Stimulated activated CD4-positive, alpha-beta T cell treated with anti-CD3 and anti-CD28 coated beads, Interleukin-1b, Interleukin-23, amount 100 ng/mL, for 4 hours (primary cell): ENCODE measurements at places on chromosomes 12 and 14.

DNA sequence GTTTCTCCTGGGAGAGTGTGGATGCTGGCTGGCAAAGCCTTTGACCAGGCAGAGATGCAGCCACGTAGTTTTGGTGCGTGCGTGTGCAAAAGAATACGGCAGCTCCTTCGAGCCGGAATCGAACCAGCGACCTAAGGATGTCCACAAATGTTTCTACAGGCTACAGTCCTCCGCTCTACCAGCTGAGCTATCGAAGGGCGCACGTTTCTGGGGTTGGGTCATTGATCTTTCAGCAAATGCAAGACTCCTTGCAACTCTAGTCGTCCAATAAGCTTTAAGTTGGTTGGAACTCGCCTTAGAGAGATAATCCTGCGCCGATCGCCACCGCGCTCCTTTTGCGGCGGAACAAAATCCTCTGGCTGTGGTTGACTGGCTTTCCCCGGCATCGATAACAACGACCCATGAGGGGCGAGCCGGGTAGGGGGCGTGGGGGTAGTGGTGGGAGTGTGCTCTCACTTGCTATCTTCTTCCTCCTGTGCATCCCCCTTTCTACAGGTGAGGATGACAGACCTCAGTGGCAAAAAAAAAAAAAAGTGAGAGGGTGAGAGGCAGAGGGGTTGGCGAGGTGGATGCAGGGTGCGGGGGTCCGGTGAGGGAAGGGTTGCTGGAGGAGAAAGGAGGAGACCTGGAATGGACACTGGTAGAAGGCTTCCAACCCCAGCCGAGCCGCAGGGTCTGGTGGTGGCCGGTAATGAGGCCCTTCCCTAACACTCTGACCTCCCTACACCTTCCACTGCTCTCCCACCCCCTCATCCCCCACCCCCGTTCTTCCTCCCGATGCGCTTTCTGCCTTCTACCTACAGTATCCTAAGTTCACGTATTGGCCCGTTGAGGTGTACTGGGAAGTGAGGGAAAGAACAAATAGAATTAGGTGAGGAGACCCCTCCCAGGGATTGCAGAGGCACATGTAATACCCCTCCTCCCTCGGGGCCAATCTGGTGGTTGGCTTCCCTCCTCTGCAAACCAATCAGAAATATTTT is 11.8 kb upstream of the OR6S1 start:
- DNase-seq = no peak

DNA sequence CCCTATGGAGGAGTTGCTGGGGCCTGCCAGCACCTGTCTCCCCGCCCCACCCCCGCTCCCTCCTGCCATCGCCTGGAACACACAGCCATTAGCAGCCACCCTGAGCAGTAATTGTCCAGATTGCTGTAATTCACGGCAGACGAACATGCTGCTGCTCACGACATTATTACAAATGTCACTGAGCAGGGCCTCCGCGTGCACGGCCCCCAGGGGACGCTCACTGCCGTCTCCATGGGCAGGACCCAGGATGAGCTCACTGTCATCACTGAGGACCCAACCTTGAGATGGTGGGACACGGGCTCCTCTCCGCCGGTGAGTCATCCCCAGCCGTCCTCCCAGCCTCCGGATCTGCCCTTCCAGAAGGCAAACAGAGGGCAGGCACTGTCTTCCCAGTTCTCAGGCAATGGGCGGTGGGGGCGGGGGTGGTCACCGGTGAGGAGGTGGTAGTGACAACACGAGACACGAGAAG is 100.4 kb downstream of the RFLNA start:
- DNase-seq = no peak

- DNase-seq = no peak
Observed at GRCh38 chr14:59753512-59753911, 117.1 kb downstream of the RTN1 start.

- no peak for DNase-seq
Observed at GRCh38 chr12:116964054-116965050, 53.6 kb downstream of the FBXW8 start.

GRCh38 chr12:5171701-5172100 is 128.0 kb downstream of the KCNA5 start:
- no peak for DNase-seq

- no peak for DNase-seq
Observed at GRCh38 chr12:14072987-14073386, 91.6 kb upstream of the GRIN2B start.

- no peak for DNase-seq
Observed at GRCh38 chr12:19811922-19812321, 372.6 kb downstream of the AEBP2 start.

GRCh38 chr14:102140750-102141145 is 1.1 kb downstream of the WDR20 start:
- DNase-seq = no peak

- DNase-seq = no peak
Observed at GRCh38 chr14:64758025-64758521, 53.8 kb downstream of the PLEKHG3 start.

- no peak for DNase-seq
Observed at GRCh38 chr12:7175493-7175892, 14.0 kb upstream of the PEX5 start.

- no peak for DNase-seq
Observed at GRCh38 chr12:58089588-58089987, 148.2 kb downstream of the ATP23 start.

GRCh38 chr14:29216268-29217232 is 450.0 kb downstream of the FOXG1 start:
- DNase-seq = no peak

GRCh38 chr12:25810683-25811082 is 147.8 kb upstream of the RASSF8 start:
- no peak for DNase-seq

- no peak for DNase-seq
Observed at GRCh38 chr14:42490536-42490935, 883.9 kb downstream of the LRFN5 start.

DNA sequence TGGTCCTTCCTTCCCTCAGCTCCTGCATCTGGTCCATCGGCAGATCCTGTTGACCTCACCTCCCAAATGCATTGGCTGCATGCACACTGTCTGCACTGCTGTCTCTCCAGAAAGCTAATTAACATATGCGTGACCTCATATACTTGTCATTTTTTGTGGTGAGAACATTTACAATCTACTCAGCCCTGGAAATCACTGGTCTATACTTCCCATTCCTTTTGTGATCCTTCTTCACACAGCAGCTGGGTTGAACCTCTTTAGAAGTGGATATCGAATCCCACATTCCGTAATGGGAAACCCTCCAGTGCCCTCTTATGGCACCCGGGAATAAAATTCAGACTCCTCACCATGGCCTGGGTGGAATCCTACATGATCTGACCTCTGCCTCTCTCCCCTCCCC is 45.0 kb downstream of the SMOC1 start:
- DNase-seq = no peak

- no peak for DNase-seq
Observed at GRCh38 chr12:94644141-94644979, 6.0 kb downstream of the TMCC3 start.

DNA sequence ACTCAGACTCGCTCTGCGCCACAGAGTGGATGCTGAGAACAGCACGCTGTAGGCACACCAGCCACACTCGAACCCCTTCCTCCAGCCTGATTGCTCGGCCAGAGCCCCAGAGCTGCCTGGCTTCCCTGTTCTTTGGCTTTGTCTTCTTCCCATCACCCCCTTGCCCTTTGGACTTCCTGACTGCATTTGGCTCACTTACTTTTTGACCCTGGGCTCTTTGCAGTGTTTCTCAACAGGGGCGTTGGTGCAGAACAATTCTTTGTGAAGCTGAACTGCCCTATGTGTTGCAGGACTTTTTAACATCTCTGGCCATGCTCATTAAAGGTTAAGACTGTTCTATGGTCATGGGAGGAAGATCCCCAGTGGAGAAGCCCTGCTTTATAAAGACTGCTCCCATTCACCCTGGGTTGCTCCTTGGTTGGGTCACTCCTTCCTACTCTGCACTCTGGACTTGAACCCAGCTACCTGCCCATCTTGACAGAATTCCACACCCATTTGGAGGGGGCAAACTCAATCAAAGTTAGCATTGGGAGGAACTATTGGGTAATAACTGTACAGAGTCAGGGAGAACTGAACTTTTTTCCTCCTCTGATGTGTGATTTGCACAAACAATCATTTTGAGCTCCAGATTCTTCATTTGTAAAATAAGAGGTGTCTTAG is 127.7 kb upstream of the PLEKHG7 start:
- no peak for DNase-seq

DNA sequence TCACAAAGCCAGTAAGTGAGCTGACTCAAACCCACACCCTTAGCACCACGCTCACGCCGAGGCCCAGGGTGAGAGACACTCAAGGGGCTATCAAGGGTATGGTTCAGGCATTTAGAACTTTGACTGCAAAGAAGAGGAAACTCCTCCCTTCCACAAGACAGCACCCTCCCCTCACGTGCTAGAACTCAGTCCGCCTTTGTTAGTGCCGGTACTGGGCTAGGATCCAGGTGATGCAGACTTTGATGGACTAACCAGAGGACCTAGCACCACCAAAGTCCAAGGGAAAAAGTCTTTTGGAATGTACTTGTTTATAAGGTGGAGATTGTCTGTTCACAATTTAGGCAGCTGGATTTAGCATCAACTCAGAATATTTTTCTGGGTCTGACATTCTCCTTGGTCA is 33.7 kb downstream of the VWF start:
- DNase-seq = no peak

DNA sequence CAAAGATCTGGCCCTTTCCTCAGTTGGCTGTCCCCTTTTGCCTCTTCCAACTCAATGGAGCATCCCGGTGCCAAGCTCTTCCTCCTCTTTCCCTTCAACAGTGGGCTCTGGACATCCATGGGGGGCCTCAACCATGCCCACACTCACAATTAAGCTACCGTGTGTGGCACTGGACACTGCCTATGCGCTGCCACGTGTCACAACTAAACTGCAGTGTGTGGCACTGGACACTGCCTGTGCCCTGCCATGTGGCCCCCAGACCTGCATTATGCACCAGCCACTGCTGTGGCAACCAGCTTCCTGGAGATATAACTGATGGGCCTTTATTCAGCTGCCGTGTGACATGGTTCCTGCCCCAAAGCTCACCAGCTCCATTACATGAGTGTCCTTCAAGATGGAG is 179.1 kb downstream of the KCNA5 start:
- DNase-seq = no peak

DNA sequence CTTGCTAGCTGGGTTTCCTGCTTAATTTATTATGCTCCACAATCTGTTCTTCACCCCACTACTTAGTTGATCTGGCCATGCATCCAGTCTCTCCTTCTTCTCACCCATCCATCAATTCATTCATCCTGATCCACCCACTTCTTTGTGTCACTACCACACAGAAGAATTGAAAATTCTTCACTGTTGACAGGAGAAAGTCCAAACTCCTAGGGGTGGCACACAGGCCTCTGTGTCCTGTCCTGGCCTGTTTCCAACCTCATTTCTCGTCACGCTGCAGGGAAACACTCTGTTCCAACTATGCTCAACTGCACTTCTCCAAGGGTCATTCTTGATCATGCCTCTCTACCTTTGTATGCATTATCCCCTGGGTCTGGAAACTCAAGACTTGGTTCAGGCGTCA is 10.6 kb upstream of the KRT83 start:
- no peak for DNase-seq
